ENCODE measurements at places on chromosomes 11 and 22.

- no peak for DNase-seq
Observed at GRCh38 chr11:73245461-73245860, 26.7 kb upstream of the P2RY6 start.

DNA sequence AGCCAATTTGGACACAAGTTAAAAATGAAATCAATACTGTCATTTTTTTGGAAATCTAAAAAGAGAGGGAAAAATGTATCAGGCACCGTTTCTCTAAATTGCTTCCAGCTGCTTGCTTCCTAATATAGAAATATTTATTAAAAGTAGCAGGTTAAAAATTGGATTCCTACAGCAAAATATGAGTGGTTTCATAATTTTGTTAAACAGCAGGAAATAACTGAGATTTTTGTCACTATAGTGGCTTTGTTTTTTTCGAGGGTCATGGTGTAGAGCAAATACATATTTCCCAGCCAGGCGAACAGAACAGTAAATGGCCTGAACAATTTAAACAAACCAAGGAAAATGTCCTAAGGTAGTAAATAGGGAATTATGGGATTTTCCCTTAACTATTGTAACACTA lies 159.7 kb downstream of the DDX10 start:
- no peak for DNase-seq

GRCh38 chr22:47106806-47107205 lies 344.4 kb downstream of the TBC1D22A start:
- DNase-seq, result no peak

DNA sequence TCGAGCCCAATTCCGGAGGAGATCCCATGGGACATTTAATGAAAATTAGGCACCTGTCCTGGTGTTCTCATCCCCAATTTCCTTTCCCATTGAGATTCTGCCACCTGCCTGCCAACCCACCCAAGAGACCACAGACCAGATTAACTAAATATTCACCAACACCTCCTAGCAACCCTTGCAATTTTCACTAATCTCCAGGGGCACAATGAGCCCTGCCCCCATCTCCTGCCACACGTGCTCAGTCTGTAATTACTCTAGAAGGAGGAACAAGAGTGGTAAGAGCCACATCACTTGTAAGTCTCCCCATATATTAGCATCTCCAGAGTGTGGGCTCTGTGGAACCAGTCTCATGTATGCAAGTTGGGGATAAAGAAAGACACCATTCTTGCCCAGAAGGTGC lies 38.0 kb downstream of the IL18BP start:
- DNase-seq, result no peak

DNA sequence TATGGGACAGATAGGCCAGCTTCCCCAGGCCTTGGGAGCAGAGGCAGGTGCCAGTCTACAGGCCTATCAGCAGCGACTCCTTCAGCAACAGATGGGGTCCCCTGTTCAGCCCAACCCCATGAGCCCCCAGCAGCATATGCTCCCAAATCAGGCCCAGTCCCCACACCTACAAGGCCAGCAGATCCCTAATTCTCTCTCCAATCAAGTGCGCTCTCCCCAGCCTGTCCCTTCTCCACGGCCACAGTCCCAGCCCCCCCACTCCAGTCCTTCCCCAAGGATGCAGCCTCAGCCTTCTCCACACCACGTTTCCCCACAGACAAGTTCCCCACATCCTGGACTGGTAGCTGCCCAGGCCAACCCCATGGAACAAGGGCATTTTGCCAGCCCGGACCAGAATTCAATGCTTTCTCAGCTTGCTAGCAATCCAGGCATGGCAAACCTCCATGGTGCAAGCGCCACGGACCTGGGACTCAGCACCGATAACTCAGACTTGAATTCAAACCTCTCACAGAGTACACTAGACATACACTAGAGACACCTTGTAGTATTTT lies 26.6 kb upstream of the L3MBTL2 start:
- no peak for DNase-seq

- DNase-seq, result no peak
Observed at GRCh38 chr11:46112961-46113607, 8.2 kb downstream of the PHF21A start.

DNA sequence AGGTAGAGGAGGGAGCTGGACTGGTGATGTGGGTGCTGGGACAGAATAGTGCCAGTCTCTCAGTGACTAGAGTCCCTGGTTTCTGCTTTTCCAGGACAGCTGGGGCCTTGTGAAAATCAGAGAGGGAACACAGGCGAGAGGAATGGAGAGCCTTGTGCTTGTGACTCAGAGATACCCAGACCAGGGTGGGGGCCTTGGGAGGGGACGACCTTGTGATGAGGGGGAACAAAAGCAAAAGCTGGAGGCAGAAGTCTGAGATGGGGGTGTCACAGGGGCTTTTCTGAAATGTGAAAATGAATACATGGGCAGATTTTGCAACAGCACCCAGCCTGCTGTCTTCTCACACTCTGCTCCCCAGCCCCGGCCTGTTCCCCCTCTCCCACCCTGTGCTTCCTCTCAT lies 3.4 kb upstream of the NR1H3 start:
- DNase-seq, result no peak

DNA sequence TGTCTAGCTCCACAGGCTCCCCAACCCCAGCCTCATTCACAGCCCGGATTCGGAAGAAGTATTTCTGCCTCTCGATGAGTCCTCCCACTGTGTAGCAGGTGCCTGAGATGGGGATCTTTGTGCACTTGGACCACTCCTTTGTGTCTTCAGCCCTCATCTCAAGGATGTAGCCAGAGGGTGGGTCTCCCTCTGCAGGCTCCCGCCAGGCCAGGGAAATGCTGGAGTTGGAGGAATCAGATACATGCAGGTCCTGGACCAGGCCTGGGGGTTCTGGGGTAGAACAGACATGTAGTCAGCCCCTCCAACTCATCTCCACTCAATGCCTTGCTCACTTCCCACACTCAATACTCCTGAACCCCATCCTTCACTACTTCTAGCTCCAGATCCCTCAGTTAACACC lies 10.8 kb downstream of the TMEM86A start:
- no peak for DNase-seq

DNA sequence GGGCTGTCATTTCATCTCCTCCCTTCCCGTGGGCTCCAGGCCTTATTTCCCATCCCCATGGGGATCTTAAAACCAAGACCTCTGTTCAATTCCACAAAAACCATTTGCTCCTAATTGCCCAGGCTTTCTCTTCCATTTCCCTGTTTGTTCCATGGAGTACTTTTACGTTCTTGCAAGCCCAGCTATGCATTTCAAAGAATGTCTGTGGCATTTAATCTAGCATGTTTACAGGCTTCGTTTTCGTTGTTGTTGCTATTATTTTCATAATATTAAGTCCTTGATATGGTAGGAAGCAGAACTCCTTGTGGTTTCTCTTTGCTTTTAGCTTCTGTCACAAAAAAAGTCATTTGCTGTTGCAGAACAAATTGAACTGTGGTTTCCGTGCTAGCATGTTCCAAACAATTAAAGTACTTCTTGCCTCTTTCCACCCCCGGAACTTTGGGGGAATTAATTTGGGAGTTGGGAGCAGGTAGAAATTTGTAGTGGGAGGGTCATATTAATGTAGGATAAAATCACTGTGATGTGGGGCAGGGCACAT lies 68.1 kb upstream of the SLC22A12 start:
- DNase-seq, result no peak

DNA sequence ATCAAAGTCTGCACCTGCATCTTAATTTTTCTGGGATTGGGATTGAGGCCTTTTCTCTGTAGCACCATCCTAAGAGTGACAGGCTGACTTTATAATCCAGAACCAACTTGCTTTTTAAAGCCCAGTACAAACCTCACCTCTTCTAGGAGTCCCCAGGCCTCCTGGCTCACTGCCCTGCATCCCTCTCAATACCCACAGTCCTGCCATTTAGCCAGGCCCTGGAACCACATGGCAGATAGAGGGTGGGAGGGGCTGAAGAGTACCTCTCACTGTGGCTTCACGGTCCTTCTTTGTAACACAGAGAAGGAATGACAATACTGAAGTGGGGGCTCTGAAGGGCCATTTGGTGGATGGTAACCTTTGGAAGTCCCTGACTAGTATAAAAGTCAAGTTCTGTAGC lies 63.5 kb upstream of the PHOX2A start:
- DNase-seq, result no peak

- DNase-seq, result peak; percentile 50
Observed at GRCh38 chr11:124920870-124921609, 2.0 kb downstream of the HEPN1 start.

DNA sequence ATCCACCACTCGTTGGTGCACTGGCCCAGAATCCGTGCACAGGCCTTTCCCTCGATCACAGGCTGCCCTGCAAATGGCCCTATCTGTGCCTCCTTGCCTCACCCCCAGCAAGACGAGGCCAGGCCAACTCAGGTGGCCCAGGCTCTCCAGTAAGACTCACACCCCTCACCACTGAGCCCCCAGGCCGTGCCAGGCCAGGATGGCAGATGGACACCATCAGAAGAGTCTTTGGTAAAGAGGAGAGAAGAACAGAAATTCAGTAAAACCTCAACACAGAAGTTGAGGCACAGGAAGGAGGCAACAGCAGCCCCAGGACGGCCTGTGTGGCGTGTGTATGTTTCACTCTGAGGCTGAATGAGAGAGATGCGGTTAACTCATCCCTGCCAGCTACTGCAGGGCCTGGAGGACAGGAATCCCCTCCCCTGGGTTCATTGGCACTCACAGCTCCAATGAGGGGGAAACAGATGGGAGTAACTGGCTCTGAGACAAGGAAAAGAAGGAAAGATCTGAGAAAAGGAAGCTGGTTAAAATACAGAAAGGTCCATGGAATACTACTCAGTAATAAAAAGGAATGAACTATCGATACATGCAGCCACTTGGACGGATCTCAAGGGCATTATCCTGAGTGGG lies 54.1 kb upstream of the WNT11 start:
- DNase-seq, result no peak

- no peak for DNase-seq
Observed at GRCh38 chr11:111569476-111569875, 29.0 kb downstream of the LAYN start.

DNA sequence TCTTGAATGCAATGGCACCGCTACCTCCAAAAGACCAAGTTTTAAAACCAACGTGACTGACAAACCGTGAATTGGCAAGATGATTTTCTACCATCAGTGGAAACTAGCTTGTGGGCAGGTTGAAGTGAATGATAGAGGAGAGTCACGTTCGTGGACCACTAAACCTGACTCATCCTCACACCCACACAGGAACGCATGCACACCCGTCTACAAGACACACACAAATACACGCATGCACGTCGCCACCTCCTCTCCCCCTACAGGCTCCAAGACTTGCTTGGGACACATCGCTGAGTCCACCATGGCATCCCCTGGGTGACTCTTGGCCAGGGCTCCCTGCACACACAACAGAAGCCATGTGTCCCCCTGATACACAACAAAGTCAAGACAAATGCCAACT lies 14.4 kb downstream of the TMPRSS6 start:
- no peak for DNase-seq

GRCh38 chr22:40121461-40121860 lies 56.3 kb upstream of the TNRC6B start:
- no peak for DNase-seq

- no peak for DNase-seq
Observed at GRCh38 chr11:13644997-13645687, 23.3 kb upstream of the FAR1 start.

DNA sequence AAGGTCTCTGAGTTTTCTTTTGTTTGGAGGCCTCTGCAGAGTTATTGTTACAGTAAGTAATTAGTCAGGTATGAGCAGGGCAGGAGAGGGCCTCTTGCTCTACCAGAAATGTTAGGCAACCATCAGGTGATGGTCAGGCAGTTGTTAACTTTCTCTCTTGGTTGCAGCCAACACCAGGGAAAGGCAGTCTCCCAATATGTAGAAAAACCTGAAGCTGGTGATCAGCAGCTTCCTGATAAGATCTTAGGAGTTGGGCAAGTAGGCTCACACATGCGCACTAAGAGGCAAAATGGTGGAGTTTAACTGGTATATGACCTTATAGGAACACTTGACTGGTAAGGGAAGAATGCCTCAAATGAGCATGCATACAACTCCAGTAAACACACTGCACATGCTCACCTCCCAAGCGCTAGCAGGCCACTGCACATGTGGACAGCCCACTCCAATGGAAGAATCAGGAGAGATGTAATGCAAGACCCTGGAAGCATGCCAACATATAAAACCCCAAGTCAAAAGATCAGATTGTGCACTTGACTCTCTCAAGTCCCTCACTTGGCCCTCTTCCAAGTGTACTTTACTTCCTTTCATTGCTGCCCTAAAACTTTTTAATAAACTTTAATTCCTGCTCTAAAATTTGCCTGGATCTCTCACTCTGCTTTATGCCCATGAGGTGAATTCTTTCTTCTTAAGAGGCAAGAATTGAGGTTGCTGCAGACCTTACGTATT lies 23.7 kb upstream of the SLC35F2 start:
- DNase-seq, result no peak

GRCh38 chr11:76666408-76666807 lies 4.1 kb downstream of the LRRC32 start:
- no peak for DNase-seq

GRCh38 chr11:104325093-104325492 lies 161.1 kb upstream of the PDGFD start:
- DNase-seq, result no peak

DNA sequence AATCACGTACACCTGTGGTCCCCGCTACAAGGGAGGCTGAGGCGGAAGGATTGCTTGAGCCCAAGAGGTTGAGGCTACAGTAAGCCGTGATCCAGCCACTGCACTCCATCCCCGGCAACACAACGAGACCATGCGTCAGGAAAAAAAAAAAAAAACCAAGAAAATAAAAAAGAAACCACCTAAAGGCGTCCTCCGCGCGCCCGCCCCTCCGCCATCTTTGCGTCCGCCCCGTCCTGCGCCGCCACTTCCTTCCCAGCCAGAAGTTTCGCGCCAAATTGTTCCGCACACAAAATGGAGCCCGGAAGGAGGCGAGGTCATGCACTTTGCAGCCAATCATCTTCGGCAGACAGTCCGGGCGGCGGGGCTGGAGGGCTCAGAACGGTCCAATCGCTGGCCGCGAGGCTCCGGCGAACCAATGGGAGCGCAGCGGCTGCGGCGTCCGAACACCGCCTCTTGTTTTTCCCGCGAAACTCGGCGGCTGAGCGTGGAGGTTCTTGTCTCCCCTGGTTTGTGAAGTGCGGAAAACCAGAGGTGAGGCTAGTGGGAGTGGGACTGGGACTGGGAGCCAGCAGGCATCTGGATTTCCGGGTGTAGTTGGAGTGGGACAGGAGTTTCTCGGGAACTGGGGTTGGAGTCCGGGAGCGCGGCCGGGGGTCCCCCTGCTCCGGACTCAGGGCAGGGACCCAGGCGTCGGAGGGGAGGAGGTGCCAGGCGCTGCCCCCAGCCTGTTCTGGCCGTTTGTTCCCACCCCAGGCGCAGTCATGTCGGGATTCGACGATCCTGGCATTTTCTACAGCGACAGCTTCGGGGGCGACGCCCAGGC lies at the start of gene MCM5:
Gene MCM5, plus strand, starts transcription at position 463 of the 823 bp plus-strand sequence. Its CDS starts 299 bp downstream, at position 762.
- DNase-seq, result peak; percentile 93

Measured in activated CD8-positive, alpha-beta memory T cell treated with anti-CD3 and anti-CD28 coated beads for 1 hour (primary cell).